Cardiac muscle cell (in vitro differentiated cells and primary cell): ENCODE measurements at places on chromosomes 2 and 18.
A peak's percentile ranks its signal among the peaks of the same experiment; 100 is the strongest.

DNA sequence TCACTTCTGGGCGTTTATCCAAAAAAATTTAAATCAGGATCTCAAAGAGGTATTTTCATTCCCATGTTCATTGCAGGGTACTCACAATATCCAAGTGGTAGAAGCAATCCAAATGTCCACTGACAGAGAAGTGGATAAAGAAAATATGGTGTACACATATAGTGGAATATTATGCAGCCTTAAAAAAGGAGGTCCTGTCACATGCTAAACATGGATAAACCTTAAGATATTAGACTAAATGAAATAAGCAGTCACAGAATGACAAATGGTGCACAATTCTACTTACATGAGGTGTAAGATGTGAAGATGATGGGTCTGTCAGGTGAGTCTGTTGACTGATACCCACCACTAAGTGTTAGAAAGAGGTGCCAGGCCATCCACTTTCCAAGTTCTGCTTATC is 140.6 kb downstream of the THNSL2 start:
- no peak for DNase-seq

DNA sequence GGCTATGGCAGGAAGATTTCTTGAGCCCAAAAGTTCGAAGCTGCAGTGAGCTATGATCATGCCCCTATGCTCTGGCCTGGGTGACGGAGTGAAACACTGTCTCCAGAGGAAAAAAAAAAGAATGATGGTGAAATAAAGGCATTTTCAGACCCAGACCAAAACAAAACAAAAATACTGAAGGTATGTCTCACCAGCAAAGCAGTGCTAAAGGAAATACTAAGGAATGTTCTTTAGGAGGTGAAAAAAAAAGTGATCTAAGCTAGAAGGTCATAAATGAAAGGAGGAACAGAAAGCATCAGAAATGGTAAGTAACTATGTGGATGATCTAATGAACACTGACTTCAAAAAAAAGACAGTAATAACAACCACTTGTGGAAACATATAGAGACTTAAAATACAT is 18.7 kb downstream of the SS18 start:
- no peak for DNase-seq

DNA sequence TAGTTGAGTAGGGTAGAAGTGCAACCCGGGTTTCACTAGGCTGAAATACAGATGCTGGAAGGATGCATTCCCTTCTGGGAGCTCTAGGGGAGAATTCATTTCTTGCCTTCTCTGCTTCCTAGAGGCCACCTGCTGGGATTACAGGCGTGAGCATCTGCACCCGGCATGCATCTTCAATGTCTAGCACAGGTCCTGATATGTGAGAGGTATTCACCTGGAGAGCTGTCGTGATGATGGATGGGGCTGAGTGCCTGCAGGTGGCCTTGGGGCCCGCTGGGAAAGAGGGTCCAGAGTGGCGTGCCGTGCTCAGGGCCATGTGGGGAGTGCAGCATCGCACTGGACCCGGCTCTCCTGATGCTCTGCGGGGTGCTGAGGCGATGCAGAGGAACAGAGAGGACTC is 6.6 kb upstream of the NTSR2 start:
- DNase-seq = no peak

DNA sequence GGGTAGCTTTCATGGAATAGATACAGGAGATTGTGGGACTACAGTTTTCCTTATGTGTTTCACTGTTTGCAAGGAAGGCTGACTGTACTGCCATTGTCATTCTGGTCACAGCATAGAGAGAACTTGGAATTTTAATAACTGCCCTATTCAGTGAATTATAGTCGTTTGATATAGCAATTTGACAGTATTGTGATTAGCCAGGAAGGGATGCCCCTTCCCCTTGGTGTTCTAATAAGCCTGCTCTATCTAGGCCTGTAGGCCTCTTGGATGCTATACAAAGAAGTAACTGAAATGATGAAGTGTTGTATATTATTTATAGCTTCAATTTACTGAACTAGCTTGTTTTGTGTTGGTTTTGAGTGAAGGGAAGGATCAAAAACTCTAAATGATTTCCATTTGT is 528.6 kb upstream of the CDH2 start:
- DNase-seq = no peak

DNA sequence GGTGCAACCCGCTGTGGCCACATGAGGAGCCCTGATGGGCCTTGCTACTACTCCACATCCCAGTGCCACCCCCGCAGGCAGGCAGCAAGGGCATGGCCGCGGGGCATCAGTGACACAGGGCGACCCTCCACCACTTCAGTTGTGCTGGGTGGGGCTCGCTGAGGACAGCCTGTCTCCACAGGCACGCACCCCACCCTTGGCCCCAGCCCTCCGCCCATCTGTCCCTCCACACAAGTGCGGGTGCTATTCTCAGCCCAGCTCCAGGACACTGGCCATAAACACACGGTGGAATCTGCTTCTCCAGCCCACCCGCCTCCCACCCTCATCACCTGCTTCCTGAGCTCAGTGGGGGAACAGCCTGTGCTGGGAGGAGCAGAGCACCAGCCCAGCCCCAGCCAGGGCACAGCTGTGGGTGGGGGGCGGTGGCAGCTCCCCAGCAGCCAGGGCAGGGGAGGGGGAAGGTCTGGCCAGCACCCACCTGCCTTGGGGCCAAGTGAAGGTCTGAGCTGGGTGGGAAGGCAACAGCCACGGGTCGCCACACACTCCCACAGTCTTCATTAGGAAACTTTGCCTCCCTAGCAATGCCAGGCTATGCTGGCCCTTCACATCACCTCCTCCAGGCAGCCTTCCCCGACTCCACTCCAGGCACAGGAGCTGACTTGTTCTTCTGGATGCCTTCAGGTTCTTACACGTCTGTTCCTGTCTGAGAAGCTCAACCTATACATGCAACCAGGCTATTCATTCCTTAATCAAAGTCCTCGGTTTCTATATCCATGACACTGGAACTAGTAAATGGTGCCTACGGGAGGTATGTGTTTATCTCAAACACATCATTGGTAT is 16.5 kb downstream of the BIN1 start:
- no peak for DNase-seq

GRCh38 chr2:32009516-32010256 is 1.1 kb downstream of the MEMO1 start:
- peak; percentile 50 for DNase-seq

- no peak for DNase-seq
Measured at GRCh38 chr18:58373481-58373880, 255.4 kb downstream of the ALPK2 start.
